ENCODE measurements at places on chromosomes 7 and 10.

- DNase-seq: no peak
Observed at GRCh38 chr7:41877118-41877517, 174.2 kb upstream of the INHBA start.

GRCh38 chr10:70832221-70832620 is 16.5 kb downstream of the SGPL1 start:
- DNase-seq: no peak

- DNase-seq: no peak
Observed at GRCh38 chr7:40746841-40747556, 612.2 kb downstream of the SUGCT start.

- no peak for DNase-seq
Observed at GRCh38 chr7:4233621-4234497, 448.2 kb upstream of the FOXK1 start.

DNA sequence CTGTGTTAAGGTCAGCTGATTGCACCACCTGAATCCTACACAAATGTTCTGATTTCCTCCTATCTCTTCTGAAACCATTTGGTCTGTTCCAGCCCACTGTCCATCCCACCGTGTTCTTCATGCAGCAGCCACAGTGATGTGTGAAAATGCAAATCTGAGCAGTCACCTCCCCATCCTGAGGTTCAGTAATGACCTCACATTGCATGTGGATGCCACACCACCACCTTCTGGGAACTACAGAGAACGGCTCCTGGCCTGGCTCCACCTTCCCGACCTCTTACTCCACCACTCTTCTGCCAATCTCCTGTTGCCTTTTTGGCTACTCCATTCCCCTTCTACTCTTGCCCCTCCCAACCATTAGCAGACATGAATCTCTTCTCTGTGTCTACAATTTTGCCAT is 244.4 kb downstream of the TNS3 start:
- no peak for DNase-seq

DNA sequence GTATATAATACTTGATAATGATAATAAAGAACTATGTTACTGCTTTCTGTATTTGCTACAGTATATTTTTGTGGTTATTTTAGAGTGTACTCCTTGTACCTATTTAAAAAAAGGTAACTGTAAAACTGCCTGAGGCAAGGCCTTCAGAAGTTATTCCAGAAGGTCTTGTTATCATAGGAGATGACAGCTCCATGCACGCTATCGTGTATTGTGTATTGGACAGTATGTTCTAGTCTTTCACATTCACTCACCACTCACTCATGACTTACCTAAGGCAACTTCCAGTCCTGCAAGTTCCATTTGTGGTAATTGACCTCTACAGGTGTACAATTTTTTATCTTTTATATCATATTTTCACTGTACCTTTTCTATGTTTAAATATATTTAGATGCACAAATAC is 100.7 kb downstream of the ARL4A start:
- DNase-seq: no peak

DNA sequence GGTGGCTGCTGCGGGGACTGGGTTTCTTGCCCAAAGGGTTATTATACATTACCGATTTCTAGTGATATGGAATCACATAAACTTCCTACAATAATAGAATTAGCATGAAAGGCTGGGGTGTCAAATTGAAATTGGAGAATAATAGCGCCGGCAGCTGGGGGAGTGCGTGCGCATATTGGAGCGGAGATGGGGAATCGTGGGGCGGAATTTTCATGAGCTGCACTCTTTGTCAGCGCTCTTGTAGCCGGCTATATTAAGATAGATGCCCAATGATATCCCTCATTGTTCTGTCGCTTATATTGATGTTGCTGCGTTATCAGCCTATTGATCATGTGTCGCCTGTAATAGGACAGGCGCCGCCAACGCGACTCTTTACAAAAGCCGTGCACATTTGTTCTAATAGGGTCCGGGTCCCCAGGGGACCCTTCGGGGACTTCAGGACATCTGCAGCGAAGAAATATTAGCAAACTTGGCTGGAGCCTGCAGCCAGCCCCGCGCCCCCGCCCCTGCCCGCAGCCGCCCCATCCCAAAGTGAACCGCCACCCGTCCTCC is 5.1 kb downstream of the UNCX start:
- no peak for DNase-seq

DNA sequence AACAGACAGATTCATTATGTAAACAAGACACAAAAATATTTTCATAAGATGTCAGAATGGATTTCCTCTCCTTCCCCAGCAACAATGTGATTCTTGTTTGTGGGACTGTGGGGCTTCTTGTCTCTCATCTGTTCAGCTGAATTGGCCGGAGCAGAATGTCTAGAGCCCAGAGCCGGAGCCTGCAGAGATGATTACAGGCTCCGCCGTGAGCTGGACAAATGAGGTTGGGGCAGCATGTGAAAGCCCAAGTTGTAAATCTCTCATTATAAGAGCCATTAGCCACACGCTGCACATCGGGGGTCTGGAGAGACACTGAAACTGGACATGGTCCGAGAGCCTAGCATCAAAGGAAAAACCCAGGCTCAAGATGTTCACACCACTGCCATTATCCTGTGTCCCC is 137.0 kb upstream of the ADAM12 start:
- no peak for DNase-seq

DNA sequence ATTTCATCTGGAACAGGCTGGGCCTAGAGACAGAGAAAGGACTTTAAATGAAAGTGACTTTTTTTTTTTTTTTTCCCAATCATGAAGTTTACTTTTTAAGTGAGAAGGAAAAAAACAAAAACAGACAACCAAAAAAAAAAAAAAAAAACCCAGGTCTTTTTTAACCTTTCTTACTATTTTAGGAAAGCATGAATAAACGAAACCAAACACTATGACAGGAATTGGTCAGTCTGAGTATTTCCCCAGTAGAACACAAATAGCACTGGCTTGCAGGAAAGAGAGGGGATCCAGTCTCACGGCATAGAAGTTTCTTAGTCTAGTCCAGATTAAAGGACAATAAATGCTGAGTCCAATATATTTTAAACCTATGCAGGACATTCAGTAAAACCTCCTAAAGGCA is 180.5 kb upstream of the CCDC6 start:
- DNase-seq: no peak

DNA sequence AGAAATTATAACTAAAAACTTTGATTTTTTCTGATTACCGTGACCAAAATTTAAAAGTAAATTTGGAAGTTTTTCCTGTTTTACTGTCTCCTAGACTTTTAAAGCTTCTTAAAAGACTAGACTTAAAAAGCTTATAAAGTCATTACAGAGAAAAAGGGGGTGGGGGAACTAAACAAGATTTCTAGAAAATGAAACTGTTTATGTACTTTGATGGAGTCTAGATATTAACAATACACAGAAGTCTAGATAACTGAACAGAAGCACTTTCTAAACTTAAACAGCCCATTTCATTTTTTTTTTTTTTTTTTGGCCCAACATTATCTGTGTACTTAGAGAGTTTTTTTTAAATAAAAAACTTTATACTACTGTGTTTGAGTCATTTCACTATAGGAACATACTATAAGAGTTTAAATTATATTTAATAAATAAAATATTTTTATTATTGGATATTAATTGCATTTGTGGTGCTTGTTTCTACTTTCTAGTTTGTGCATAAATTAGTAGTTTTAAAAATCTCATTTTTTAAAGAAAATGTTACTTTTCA is 98.5 kb downstream of the PHTF2 start:
- no peak for DNase-seq

DNA sequence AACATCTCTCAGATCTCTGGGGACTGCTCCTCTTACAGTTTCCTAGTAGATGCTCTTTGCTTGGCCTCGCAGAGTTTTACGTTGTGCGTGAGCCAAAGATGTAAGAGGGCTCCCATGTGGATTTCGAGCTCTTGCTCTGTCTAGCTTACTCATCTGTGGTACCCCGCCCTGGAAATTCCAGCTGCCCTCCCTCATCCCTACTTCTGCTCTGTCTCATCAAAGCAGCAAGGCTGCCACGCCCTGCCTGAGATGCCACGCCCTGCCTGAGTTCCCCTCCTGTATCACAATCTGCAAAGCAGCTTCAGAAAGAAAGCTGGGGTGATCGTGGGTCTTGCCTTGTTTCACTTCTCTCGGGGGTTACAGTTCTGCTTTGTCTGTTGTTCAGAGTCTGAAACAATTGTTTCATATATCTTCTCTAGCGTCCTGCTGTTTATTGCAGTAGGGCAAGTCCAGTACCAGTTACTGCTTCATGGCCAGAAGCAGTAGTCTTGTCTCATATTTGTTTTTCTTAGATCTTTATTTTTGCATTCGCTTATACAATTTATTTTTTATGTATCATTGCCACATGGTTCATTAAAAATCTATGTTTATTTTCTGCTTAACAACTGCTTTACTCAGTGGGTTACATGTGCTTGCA is 36.1 kb upstream of the CCNY start:
- no peak for DNase-seq

Data from activated CD4-positive, alpha-beta T cell treated with anti-CD3 and anti-CD28 coated beads for 24 hours (primary cell).